ENCODE measurements at places on chromosomes 12 and 14.

GRCh38 chr12:38736821-38737220 lies 168.6 kb downstream of the CPNE8 start:
- no peak for DNase-seq

DNA sequence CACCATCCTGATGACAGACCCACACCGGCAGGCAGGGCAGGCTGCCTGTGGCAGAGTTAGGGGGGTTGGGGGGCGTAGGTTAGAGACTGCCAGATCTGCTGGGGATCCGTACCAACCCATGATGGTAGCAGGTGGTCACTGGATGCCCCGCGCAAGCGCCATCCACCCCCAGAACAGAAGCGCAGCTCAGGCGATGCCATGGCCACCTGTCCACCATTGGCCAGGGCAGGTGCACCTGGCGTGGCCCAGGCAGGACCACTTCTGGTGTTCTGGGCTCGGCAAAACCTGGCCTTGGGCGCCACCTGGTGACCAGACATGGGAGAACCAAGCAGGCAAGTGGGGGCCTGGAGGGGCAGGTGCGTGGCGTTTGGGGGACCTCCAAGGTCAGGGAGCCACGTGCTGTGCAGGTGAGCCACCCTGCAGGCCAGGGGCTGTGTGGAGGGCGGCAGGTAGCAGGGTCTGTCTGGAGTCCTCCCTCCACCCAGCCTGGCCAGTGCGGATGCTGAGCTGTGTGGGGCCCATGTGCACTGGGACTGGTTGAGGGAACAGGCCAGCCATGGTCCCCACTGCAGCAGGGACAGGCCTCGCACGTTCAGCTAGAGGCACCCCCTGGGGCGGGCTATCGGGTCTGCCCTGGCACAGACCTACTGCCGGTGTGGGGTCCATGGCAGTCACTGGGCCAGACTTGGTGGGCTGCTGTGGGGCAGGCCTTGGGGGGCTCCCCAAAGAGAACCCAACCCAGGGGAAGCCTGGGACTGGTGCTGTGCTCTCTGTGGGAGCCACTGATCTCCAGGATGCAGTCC lies 15.6 kb downstream of the BAG5 start:
- peak; percentile 58 for DNase-seq

DNA sequence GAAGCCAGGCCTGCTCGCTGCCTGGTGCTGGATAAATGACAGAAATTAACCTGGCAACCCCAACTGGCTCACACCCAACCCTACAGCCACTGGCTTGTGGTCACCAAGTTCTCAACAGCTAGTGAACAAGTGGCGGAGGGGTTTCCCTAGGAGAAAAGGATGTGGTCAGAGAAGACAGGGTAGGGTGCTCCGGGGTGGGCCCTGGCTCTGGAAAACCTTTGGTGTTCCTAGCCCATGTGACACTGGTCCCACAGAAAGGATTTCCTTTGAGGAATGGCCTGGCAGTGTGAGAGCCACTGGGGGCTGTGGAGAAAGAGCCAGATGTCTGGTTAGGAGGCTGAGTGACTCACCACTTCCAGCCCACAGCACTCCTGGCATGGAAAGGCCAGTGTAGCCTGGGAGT lies 8.7 kb downstream of the SYNE3 start:
- DNase-seq, result no peak

GRCh38 chr12:95554532-95555071 lies 3.3 kb upstream of the USP44 start:
- no peak for DNase-seq

- DNase-seq, result no peak
Observed at GRCh38 chr12:6959058-6959804, 8.1 kb downstream of the PTPN6 start.

- peak; percentile 63 for DNase-seq
Observed at GRCh38 chr12:6534945-6535696, 804 bp downstream of the GAPDH start.

DNA sequence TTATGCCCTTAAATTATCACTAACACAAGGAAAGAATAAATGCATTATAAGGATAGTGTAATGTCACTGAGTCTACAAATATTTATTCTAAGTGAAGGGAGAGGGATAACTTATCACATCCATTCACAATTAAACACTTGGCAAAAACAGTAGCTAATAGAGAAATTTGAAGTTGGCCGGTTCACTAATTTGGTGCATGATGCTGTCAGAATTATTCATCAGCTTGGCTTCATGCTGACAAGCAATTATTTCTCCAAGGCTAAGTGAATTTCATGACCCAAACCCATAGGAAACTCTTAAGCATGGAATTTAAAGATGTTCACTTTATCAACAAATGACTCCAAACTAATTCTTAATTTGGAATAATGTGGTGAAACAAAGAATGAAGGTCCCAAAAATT lies 25.0 kb upstream of the NR1H4 start:
- no peak for DNase-seq

DNA sequence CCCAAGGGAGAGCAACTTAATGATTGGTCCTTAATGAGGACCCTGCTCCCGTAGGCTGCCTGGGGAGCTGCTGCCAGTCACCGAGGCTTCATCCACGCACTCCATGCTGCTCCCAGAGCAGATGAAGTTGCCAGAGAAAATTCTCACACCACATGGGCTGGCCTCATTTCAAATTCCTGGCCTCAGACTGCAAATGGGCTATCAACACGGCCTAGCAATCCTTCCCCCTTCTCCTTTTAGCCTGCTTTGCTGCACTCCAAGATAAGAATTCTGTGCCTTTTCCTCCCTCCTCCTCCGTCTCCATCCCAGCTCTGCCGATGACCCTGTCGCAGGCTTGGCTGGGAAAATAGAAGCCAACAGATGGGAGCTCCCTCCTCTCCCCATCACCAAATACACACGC lies 10.8 kb upstream of the DGLUCY start:
- DNase-seq, result no peak

DNA sequence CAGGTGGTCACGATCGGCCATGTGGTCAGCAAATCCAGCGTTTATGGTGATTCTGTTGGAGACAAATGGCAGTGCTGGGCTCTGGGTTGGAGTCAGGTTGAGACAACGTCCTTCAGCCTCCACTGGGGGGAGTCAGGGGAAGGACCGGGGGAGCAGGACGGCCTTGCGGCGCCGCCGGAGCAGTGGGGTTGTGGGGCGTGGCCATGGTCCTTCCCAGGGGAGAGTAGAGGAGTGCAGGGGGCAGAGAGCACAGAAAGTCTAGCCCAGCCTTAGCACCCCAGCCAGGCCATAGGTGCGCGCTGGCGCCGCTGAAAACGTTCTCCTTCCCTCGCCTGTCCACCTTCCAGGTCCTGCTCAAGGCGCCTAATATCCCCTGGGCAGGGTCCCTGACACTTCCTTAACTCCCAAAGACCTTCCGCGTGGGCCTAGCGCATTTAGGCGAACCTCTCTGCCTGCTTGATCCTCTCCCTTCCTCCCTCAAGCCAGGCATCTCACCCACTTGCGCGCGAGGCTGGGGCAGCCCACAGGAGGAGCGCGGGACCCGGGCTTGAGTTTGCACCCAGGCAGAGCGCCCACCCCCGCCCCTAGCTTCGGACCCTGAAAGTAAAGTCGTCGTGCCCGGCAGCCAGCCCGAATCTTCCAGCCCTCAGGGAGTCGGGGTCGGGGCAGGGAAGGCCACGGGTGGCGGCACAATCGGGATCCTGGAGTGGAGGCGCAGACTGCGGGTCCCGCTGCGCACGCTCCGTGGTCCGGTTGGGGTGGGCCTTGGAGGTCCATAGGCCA lies 3.1 kb upstream of the KIF26A start:
- DNase-seq, result no peak

GRCh38 chr12:97813301-97813700 lies 350.7 kb downstream of the RMST start:
- no peak for DNase-seq

GRCh38 chr14:95265106-95266094 lies 54.3 kb downstream of the CLMN start:
- no peak for DNase-seq

GRCh38 chr12:12877153-12877768 lies 14.1 kb upstream of the GPRC5A start:
- DNase-seq, result no peak

GRCh38 chr12:67434671-67435370 lies 165.7 kb downstream of the CAND1 start:
- no peak for DNase-seq

DNA sequence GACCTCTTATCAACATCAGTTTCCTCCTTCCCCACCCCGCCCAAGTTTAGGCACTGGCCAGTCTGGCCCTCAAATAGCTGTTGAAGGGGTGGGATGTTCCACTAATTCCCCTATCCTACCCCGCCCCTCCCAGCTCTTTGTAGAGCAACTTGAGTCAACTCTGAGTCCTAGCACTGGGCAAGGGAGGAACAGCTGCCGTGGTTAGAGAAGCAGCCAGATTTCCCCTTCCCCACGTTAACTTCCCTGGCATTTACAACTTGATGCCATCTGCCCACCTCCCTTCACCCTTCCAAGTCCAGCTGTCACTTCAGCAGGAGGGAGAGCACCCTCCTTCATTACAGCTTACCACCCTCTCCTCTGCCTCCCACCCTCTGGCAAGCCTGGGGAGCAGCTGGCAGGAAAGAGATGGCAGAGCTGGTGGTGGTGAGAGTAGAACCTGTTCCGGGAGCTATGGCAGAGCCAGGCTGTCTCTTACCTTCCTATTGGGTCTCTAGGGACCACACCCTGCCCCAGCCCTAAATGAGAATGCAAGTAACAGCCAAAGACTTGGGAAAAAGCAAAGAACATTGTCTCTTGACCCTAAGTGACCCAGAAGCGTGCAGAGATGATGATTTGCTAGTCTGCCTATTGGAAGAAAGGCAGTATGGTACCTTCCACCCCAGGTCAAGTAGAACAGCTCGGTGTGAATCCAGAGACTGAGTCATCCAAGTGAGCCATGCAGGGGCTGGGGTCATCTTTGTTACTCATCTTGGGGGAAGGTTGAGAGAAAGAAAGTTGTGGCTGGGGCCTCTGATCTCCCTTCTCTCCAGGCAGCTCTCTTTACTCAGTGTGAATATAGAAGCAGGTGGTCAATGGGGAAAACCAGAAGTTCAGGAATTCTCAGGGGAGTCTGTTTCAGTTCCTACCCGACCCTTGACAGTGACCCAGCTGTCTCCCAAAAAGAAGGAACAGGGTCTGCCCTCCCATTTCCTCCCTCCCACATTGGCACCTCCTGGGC lies 1.5 kb downstream of the BLOC1S1 start:
- no peak for DNase-seq

DNA sequence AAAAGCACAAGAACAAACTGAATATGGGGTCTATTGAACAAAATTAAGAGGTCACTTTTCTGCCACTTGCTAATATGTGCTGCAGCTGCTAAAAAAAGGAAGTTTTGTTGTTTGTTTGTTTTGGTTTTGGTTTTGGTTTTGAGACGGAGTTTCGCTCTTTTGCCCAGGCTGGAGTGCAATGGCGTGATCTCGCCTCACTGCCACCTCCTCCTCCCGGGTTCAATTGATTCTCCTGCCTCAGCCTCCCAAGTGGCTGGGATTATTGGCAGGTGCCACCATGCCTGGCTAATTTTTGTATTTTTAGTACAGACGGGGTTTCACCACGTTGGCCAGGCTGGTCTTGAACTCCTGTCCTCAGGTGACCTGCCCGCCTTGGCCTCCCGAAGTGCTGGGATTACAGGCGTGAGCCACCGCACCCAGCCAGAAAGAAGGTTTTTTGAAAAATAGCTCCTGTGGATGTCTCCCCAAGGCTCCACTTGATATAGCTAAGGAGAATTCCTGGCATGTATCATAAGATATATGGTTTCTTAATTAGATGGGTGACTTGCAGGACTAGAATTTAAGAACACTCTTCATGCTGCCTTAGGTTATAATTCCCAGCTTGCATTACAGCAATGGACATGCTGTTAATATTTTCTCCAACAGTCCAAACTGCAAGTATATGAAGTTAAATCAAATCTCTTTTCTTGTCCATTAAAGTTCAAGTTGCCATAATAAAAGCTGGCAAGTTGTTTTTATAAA lies 237.6 kb upstream of the AMIGO2 start:
- DNase-seq, result no peak

DNA sequence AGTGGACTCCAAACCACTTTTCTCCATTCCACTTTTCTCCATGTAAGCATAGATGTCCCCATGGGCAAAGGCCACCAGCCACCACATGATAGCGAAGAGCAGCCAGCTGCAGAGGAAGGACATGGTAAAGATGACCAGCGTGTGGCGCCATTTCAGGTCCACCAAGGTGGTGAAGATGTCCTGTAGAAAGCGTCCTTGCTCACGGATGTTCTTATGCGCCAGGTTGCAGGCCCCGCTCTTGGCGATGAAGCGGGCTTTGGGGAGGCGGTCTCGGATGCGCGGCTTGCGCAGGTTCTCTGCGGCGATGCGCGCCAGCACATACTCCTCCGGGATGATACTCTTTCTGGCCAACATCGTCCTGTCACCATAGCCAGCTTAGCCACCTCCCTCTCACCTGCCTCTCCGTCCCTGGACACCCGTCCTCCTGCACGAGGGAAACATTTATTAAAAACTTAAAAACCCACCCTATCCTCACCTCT lies 1.2 kb downstream of the KCNJ8 start:
- no peak for DNase-seq

All from stimulated activated CD8-positive, alpha-beta memory T cell treated with anti-CD3 and anti-CD28 coated beads, Interleukin-2, amount 100 ng/mL, for 48 hours (primary cell).